NCI-H2081 treated with DMSO at 0.1 percent for 48 hours (cell line): ENCODE measurements at places on chromosomes 6 and 20.

DNA sequence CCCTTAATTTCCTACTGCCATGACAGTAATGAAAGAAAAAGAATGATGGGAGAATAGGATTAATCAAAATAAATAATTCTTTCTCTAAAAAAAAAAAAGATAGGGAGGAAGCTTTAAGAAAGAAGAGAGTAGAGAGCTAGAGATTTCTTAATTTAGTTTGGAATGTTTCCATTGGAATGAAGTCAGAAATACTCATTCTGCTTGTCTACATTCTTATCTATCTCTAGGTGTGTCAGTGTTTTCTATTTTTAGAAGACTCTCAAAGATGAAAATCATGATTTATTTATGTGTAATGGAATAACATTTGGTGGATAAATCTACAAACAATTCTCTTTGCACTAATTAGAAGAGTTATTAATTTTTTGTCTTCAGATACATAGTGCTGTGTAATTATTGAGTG, 38.0 kb upstream of the HIVEP1 start:
- DNase-seq = no peak

- no peak for DNase-seq
Observed at GRCh38 chr20:49792006-49792405, 20.6 kb upstream of the SLC9A8 start.

DNA sequence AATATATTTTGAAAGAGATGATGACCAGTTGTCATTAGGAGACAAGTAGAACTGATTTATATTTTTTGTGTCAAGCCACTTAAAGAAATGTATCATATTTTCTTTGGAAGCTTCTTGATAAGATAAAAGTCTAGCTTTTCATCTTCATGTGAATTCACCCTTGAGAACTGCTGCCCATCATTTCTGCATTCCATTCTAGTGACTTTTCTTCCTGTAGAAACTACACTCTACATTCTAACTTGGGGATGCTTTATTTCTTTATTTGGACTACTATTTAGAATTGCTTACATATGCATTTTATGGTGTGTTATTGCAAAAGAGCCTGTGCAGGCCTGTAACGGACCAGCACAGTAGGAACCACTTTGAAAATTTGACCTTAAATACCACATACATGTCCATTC, 335.0 kb upstream of the KCNQ5 start:
- DNase-seq = no peak

- DNase-seq = no peak
Observed at GRCh38 chr6:144423167-144423566, 138.0 kb downstream of the UTRN start.

DNA sequence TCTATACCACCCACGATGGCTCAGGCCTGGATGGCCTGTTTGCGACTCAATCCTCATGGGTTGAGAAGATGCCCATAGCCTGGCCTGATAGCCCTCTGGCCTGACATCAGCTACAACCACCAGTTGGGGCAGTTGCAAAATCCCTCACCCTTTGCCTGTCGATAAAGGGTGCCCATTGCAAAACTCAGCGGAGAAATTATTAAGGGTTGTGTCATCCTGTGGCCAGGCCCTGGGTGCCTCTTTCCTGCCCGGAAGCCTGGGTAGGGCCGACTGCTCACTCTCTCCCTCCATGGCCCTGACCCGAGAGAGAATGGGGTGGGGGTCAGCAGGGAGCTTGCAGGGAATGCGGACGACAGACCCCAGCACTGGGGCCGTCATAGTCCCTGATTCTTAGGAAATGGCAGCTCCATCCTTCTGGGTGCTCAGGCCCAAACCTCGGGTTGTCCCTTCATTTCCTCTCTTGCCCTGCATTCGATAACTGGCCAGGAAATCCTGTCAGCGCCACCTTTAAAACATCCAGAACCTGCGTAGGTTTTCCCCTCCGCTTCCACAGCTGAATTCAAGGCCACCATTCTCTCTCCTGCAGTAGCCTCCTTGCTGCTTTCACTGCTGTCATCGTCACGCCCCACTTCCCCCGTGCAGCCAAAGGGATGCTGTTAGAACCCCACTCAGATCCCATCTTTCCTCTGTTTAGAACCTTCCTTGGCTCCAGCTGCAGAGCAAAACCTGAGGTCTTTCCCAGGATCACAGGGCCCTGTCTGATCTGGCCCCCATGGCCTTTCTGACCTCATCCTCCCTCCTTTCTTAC, 31.1 kb downstream of the CEBPB start:
- no peak for DNase-seq

GRCh38 chr20:48600470-48600945, 227.3 kb downstream of the PREX1 start:
- no peak for DNase-seq

DNA sequence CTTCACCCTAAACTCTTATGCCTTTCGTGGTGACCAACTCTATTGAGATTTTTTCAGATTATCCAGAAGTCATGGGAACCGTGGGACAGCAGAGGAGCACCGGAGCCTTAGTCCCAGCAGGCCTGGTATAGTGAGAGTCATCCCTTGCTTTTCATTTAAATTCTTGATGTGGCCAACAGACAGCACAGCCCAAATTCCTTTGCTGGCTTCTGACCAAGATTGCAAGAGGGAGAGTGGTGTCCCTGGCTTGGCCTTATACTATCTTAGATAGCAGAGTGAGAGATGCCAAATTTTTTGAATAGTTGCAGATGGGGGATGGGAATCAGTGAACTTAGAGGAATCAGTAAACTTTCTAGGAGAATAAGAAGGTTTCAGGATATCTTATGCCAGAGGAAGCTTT, 7.8 kb downstream of the STX11 start:
- DNase-seq = no peak

DNA sequence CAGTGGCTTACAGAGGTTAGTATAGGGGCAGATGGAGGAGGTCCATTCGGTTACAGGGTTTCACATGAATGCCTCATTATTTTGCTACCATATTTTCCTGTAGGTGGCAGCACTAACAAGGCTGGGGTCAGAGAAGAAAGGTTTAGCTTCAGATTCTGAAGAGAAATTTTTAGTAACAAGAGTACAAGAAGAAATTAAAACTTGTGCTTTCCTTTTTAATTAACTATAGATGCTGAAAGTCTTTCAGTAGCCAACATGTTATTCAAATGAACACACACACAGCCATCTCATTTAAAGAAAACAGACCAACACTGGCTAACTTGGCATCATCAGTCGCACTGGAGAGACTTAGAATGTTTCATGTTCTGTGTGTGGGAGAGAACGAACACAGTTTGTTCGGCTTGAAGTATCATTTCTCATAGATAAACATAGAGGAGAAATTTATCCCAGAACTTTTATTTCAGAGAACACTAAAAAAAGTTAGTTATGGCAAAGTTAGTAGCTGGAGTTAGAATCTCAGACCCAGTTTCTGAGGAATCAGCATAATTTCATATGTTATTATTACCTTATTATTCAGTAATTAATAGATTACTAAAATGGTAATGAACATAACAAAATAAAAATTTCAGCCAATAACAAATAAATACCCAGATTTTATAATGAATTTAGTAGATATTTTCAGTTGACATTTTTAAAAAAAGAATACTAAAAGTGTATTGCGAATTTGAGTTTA, 314.0 kb upstream of the RSPO3 start:
- DNase-seq = no peak

- no peak for DNase-seq
Observed at GRCh38 chr6:4606821-4607704, 169.1 kb upstream of the CDYL start.

GRCh38 chr6:43941174-43941573, 171.2 kb downstream of the VEGFA start:
- no peak for DNase-seq

- no peak for DNase-seq
Observed at GRCh38 chr20:25486377-25486776, 78.9 kb downstream of the GINS1 start.

GRCh38 chr20:37358366-37359150, 12.6 kb downstream of the SRC start:
- DNase-seq = no peak

- DNase-seq = no peak
Observed at GRCh38 chr6:5599127-5599526, 337.8 kb downstream of the FARS2 start.

DNA sequence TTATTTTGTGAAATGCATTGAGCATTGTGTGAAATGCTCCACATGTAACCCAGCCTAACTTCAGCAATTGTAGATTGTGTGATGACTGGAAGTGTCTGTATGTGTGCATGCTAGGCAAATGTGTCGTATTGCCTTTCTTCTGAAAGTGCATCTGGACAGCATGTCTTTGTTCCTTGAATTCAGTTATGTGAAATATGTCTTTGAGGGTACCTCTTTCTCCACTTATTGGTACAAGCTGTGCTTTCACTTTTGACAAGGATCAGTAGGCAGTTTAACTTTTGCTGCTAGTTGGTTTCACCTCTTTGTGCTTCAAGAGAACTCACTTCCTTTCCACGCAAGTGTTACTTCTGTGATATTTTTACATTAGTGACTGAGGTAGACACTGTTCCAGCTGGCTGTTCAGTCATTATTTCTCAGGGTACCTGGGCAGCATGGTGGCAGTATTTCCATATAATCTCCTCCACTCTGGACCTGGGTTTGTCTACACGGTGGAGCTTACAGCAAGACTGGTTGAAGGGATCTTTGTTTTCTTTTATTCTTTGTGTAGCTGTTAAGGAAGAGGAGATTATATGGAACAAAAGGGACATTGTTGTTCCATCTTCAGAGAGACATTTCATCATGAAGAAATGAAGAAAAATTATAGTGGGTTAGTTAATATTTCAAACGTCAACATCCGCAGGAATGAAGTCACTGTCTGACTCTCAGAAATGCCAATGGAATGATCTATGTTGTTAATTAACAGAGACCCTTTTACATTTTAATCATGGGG, 175.4 kb downstream of the UTRN start:
- no peak for DNase-seq

DNA sequence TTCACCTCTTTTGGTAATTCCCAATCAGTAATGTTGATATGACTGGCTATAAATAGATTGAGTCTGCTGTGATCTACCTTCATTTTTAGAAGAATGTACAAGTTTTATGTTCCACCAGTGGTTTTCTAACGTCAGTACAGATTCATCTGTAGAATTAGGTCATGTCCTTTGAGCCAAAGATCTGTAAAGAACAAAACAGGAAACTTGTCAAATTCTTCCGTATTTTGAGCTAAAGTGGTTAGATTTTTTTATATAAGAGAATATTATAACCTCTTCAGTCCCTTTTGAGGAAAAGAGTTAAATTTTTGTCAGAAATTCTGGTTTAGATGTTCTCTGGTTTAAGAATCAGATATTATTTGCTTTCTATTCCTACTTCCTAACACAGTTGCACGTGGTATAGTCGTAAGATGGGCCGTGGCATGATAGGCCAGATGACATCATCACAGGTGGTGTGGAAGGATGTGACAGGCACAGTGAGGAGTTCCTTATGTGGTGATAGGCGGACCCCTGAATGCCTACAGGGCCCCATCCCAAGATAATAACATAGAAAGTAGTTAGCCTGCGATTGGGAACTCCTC, 62.3 kb downstream of the SNX9 start:
- no peak for DNase-seq

- no peak for DNase-seq
Observed at GRCh38 chr6:150037526-150038201, 12.3 kb upstream of the RAET1L start.

DNA sequence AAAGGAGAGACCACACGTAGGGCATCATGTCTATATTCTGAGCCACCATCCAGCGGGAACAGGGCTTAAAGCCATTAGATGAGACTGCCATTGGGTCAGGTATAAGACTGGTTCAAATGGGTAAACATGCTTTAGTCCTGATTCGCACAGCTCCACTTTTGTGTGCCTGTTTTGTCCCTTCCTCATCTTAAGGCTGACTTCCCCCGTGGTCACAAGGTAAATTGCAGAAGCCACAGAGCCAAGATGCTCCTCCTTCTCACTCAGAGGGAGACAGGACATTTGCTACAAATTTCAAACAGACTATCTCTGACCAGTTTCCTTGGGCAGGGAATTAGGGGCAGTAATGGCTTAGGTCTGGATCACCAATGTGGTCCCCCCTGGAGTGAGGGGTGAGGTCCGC, 11.4 kb upstream of the IFNGR1 start:
- no peak for DNase-seq

DNA sequence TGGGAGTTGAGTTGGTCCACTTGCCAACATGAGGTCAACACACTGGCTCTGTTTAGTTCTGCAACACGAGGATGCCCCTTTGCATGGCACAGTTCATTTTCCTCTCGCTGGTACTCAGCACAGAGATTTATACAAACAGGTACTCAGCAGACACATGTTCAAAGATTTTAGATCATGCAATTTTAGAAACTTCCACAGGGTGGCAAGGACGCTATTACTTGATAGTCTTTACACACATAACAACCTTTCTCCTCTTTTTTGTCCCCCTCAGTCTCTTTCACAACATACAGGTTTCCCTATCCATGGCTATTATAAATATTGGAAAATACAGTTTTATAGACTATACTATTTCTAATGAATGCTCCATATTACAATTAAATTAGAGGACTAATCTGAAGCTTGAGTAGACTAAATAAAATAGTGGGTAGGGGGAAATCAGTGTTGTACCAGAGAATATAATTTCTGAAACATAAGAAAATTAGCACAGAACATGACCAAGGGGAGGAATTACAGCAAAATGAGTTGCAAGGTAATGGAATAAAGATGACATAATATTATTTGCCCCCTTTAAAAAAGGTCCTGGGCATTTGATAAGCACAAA, 331.8 kb upstream of the BTBD3 start:
- peak; percentile 24 for DNase-seq

GRCh38 chr20:57361517-57361916, 10.5 kb downstream of the RAE1 start:
- DNase-seq = no peak

GRCh38 chr6:84002226-84002625, 31.3 kb upstream of the MRAP2 start:
- DNase-seq = no peak

GRCh38 chr6:27545271-27546046, 72.6 kb upstream of the ZNF184 start:
- DNase-seq = no peak

DNA sequence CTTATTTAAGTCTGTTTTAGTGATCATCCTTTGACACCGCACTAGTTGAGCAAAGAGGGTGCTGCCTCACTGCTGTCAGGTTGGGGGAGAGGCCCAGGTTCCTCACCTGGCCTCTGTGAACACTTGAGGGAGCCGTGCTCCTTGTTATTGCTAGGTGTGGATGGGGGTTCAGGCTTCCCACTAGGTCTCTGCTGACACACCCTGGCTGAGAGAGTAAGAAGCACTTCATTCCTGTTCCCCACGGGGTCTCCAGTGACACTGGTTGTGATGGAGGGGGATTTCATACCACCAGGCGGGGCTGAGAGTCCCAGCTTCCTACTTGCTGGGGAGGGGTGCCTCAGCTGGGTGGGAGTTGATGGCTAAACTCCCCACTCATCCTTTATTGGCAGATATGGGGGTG, 11.1 kb upstream of the NOTCH4 start:
- DNase-seq = no peak

GRCh38 chr6:246352-246751, 45.9 kb upstream of the DUSP22 start:
- no peak for DNase-seq

DNA sequence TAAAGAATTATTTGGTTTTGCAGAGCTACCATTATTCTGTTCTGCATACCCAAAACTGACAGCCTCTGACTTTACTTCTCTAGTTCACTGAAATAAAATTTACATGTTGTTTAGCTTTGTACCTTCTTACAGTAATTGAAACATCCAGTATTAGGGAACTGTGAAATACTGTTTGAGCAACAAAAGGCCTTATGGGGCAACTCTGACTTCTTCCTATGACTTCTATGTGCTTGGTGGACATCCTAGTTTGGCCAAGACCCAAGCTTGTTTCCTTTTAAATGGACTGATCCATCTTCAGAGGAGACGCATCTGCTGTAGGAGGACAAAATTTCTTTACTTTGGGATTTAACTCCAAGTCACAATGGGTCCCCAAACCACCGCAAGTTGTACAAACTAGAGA, 44.7 kb downstream of the NR2E1 start:
- no peak for DNase-seq

GRCh38 chr6:73367761-73368355, 1.8 kb downstream of the OOEP start:
- DNase-seq = no peak
